AG10803 (cell line): ENCODE measurements at places on chromosomes 6 and 20.

DNA sequence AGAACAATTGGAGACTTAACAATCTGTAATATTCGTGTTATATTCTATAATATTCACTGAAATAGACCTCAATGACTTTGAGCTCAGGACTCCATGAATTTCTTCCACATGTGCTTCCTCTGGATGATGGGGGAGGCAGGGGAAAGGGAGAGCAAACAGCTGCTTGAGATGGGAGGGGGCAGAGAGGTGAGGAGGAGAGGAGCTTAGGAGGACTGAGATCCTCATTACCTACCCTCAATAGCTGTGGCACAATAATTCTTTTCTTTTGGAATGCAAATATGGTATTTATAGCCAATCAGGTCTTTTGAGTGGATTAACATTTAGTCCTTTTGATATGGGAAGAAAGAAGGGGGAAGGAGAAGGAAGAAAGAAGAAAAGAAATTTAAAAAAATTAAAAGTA, 64.1 kb upstream of the ZNF217 start:
- no peak for DNase-seq

GRCh38 chr20:57840066-57840465, 130.3 kb upstream of the PMEPA1 start:
- no peak for DNase-seq

DNA sequence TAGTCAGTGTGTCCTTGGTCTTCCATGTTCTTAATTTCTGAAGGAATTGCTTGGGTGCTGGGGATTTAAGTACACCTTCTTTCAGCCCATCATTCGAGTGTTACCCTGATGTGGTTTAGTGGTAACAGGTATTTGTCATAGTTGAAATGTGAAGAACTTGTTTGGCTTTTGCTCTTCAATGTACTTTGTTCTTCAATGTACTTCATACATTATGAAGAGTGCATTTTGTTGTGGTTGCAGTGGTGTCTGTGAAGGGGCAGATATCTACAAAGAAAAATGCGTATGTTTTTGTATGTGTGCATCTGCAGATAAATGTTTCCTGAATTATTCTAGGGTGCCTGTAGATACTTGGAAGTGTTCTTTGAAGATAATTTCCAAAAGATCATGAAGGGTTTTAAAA, 111.2 kb upstream of the SUPT3H start:
- DNase-seq, result no peak

DNA sequence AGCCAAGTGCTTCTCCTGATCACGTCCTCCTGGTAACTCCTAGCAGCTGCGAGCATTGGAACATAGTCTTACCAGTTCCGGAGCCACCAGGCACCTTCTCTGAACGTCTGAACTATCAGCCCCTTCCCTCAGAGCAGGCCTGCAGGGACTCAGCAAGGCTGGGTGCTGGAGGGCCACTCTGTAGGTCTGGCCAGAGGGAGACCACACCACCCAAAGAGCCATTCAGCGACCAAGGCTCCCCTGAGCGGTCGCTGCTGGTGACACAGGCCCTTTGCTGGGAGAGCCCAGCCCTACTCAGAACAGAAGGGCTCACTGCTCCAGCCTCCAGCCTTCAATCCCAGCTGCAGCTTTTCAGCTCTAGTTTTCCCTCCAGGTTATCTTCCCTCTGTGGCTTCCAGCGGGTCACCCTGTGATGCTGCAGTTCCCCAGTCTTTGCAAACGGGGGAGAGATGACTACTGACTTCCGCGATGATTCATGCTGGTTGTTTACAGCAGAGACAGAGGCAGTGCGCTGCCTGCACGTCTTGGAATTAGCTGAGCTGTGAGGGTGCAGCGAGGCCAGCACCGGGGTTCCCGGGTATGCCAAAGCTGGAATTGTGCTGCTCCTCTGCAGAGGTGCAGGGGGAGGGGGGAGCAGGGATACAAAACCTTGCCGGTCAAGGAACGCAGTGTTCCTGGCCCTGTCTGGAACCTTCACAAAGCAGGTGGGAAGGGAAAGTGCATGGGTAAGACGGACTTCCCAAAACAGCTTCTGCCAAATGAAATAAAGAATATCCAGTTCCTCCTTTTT, 161.4 kb downstream of the LY86 start:
- DNase-seq, result peak; percentile 74

- DNase-seq, result no peak
These were observed 255.3 kb upstream of the GJE1 start for GRCh38 chr6:141877275-141877983.

GRCh38 chr6:158439255-158439654, 120.6 kb upstream of the TMEM181 start:
- DNase-seq, result no peak

DNA sequence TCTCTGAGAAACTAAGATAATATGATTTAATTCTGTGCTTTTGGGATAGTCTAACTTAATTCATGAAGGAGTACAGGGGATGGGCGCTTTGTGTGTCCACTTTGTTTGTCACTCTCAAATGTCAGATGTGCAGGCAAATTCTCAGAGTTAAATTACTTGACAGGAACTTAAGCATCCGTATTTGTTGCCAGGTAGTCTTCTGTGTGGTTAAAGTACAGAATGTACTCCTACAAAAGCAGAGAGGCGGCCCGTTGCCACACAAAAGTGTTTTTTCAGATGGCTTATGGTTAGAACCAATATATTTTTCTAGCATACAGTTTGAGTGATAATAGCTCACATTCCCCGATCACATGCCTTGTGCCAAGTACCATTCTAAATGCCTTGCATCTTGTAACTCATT, 234.4 kb downstream of the LAMA2 start:
- DNase-seq, result no peak

DNA sequence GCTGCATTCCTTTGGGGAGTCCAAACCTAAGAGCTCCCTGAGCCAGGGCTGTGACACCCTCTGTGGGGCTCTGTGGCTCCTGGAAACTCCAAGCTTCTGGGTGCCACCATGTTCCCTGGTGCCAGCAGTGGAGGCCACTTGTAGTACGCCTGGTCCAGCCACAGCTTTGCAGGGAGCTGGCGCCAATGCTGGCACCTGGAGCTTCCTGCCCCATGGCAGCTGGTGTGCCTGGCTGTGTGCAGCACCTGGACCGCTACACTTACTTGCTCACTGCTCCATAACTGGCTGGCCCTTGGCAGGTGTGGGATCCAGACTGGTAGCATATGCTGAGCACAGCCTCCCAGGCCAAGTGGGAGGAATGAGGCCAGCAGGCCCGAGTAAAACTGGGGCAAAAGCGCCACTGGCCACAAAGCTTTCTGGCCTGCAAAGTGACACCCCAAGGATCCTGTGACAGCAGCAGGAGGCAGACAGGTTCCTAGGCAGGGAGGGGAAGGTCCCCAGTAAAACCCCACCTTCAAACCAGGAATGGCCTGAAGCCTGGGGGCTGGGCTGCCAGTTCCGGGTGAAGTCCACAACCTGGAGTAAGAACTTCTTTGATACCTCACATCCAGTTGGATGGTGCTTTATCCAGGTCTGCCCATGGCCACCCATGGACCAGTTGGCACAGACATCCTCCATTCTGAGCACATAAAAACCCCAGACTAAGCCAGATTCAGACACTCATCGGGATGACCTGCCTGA, 461.0 kb downstream of the TBC1D32 start:
- no peak for DNase-seq

- peak; percentile 21 for DNase-seq
These were observed 152.4 kb upstream of the SNX9 start for GRCh38 chr6:157670466-157671186.

- DNase-seq, result no peak
These were observed 185.8 kb downstream of the TMEM242 start for GRCh38 chr6:157137501-157137900.

- DNase-seq, result no peak
These were observed 569.9 kb downstream of the BCKDHB start for GRCh38 chr6:80676386-80676785.

- DNase-seq, result no peak
These were observed 46.6 kb downstream of the SLX4IP start for GRCh38 chr20:10481676-10482075.

GRCh38 chr20:62595069-62595468, 47.2 kb upstream of the SLCO4A1 start:
- DNase-seq, result no peak

- no peak for DNase-seq
These were observed 6.4 kb upstream of the PSMG4 start for GRCh38 chr6:3252369-3252768.

- no peak for DNase-seq
These were observed 382.7 kb downstream of the C6orf118 start for GRCh38 chr6:164926686-164927085.

- no peak for DNase-seq
These were observed 10.8 kb upstream of the MICAL1 start for GRCh38 chr6:109466212-109466923.

GRCh38 chr20:57381596-57382503, 9.3 kb upstream of the RBM38 start:
- DNase-seq, result peak; percentile 71

- DNase-seq, result no peak
These were observed 18.5 kb downstream of the SDC4 start for GRCh38 chr20:45329497-45330319.

- DNase-seq, result peak; percentile 42
These were observed 5.8 kb upstream of the PACSIN1 start for GRCh38 chr6:34459899-34460593.

DNA sequence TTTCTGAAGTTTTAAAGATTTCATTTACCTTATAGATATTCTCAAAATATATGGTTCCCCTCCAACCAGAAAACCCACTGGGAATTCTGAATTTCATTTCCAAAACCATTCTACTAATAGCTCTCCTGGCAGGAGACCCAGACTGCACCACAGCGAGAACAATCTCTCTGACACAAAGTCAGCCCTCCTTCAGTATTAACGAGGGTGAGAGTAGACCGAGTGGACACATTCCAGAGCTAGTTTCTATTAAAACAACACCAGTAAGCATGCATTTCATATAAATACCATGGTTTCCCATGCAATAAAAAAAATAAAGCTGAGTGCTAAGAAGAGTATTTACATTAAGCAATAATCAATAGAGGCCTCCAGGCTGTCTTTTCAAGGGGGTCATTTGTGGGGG, 899.6 kb upstream of the SLC35B3 start:
- no peak for DNase-seq

GRCh38 chr20:10075606-10076005, 40.8 kb downstream of the ANKEF1 start:
- DNase-seq, result no peak

- peak; percentile 94 for DNase-seq
These were observed 57.7 kb downstream of the SNX5 start for GRCh38 chr20:17910828-17911294.

DNA sequence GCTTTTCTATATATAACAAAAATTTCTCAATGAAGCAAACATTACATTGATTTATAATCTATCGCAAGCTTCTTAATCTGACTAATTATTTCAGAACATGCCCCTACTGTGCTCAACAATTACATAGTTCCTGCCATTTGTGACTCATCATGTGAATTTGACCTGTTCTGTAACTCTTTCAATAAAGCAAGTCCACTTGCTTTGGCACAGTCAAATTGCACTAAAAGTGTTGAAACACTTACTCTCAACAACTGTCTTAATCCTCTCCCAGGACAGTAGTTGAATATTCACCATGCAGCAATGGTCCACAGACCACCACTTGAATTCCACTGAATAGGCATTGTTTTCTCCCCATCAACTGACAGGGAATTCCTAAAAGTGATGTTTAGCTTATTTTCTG, 67.7 kb upstream of the SPTLC3 start:
- DNase-seq, result no peak

DNA sequence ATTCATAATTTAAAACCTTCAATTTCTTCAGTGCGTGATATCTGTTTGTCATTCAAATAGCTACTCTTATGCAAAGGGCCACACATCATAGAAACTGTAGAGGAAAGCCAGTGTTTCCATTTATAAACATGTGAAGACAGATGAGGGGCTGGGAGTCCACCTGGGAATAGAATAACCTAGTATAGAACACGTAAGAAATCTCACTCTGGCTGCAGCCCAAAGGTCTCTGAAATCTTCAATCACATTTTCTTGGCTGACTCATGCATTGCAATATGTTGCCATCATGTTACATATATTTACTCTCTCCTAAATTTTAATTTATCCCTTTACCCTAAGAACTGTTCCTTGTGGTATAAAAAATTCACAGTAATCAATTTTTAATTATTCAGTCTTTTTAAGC, 123.2 kb downstream of the ELOVL4 start:
- no peak for DNase-seq

- peak; percentile 65 for DNase-seq
These were observed 200.2 kb upstream of the SUPT3H start for GRCh38 chr6:45577836-45578504.

- no peak for DNase-seq
These were observed 47.9 kb downstream of the ELMO2 start for GRCh38 chr20:46358346-46359058.

DNA sequence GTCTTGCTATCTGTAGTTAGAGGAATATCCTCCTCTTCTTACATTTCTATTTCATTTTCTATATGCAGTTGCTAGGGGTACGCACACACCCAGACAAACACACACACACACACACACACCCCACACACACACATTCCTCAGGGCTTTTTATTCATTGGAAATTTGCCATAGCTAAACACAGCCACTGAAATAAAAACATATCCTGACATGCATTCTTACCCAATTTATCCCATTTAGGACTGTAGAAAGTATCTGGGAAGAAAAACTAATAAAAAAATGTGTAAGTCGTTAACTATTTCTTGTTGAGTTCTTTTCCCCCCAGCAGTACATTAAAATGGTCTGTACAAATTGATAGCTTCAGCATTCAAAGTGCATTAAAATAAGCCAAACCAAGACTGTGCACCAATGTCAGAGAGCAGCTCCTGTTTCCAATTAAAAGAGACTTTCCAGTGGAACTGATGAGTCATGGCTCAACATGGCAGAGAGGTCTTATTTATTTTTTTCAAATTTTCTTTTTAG, 357.9 kb upstream of the AGPAT4 start:
- DNase-seq, result peak; percentile 91

- DNase-seq, result peak; percentile 79
These were observed 105.3 kb upstream of the KCNG1 start for GRCh38 chr20:51128198-51128597.

DNA sequence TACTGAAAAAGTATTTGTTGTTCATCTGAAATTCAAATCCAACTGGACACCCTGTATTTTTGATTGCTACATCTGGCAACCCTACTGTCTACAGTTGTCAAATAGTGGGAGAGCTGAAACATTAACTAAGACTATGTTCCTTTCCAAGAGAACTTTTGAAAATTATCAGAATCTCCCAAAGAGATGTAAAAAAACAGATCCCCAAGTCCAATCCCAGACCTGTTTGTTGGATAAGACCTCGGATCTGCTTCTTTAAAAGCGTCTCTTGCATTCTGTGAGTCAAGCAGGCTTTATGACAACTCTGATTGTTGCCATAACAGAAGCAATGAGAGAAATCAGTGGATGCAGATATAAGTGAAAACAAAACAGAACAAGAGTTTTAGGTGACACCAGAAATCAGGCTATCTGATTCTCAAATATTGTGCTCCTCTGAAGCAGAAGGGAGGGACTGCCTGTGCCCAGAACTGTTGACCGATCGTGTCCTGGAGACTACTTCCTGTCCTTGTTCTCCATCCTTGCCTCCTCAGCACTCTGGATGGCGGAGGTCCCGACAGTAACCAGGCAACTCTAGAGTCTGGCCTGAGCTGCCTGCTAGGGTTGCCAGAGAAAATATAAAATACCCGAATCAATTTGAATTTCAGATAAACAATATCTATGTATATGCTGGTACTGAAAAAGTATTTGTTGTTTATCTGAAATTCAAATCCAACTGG, 853.8 kb downstream of the MAFB start:
- no peak for DNase-seq
